CD4-positive, alpha-beta T cell treated with Interleukin-6 for 4 hours (primary cell): ENCODE measurements at places on chromosomes 6 and 20.

DNA sequence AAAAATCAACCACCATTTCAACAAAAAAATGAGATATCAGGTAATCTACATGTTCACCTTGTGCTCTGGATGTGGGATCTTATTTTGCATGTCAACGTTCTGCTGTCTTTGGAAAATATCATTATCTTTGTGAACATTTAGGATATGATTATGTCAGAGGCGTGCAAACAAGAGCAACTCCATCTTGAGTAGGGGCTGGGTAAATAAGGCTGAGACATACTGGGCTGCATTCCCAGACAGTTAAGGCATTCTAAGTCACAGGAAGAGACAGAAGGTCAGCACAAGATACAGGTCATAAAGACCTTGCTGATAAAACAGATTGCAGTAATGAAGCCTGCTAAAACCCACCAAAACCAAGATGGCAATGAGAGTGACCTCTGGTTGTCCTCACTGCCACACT is 28.8 kb upstream of the ZBTB24 start:
- DNase-seq, result no peak

DNA sequence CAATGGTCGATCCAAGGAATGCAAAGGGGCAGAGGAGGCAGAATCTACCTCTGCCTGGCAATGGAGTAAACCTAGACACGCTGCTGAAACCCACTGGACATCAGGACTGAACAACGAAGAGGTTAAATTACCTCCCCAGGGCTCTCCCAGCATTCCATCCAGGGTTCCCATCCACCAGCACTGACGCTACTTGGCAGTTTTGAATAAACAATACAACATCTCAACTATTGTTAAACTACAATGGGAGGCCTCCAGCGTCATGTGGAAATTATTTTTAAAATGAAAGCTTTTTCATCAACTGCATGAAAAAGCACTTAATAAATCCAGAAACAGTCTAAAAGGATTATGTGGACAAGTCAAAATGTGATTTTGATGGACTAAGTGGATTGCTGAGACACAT is 96.8 kb upstream of the NHSL1 start:
- no peak for DNase-seq

GRCh38 chr6:44820759-44821158 is 433.3 kb downstream of the CDC5L start:
- DNase-seq, result no peak

DNA sequence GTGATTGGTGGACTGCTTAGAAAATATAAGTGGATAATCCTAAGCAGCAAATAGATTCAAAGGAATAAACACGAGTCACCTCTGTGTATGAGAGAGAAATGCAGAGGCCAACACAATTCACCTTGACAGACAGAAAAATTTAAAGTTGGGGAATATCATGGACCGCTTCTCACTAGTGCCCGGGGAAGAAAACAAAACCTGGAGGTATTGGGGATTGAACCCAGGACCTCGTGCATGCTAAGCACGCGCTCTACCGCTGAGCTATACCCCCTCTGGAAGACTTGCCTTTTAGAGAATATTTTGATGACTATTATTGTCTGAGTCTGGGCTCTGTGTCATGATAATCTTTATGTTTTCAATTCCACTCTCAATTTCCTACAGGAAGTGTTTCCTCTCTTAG is 111.9 kb downstream of the TRIM27 start:
- no peak for DNase-seq

DNA sequence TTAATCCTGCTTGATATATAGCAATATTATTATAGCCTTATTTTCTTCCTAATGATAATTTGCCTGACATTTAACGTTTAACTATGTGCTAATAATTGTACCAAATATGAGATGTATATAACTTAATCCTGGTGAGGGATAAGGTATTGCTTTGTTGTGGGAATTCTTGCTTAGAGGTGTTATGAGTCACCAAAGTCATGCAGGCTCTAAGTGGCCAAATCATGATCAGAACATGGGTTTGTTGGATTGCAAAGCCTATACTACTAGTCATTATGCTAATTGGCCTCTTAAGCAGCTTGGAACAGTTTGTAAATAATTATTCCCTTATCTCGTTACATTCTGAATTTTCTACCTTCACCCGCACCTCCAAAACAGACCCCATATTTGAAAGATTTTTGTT is 21.9 kb upstream of the C6orf141 start:
- DNase-seq, result no peak

GRCh38 chr20:62307226-62308101 is 4.7 kb downstream of the ADRM1 start:
- DNase-seq, result no peak

DNA sequence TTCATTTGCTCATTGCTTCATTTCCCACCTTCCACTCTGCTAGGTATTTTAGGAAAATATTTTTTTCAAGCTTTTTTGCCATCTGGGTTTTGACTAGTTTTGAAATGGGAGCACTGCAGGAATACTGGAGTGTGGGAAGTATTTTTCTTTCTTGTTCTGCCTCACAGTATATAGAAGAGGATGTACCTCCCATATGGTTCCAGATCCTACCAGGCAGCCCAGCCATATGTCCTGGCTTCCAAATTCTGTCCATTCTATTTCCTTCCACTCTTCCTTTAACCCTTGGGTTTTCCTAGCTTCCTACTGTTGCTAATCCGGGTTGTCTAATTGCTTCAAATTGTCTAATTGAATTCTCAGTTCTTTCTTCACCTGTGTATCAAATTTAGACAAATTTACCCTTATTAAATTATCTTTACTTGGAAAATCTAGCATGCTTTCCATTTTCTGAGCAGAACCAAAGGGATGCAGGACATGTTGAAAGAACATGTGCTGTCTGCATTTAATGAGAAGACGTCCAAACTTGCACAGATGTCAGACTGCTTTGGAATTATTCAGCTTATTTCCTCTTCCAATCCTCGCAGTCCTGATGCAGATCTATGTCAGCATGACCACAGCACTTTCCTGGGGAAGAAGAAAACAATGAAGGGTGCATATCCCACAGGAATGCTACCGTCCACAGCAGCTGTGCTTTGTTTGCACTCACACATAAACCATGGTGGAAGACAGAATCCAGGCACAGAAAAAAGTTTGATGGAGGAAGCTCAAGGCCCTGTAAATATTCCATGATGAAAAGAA is 1273.9 kb upstream of the MAP3K7 start:
- no peak for DNase-seq

GRCh38 chr20:21182832-21183563 is 57.1 kb downstream of the KIZ start:
- no peak for DNase-seq

DNA sequence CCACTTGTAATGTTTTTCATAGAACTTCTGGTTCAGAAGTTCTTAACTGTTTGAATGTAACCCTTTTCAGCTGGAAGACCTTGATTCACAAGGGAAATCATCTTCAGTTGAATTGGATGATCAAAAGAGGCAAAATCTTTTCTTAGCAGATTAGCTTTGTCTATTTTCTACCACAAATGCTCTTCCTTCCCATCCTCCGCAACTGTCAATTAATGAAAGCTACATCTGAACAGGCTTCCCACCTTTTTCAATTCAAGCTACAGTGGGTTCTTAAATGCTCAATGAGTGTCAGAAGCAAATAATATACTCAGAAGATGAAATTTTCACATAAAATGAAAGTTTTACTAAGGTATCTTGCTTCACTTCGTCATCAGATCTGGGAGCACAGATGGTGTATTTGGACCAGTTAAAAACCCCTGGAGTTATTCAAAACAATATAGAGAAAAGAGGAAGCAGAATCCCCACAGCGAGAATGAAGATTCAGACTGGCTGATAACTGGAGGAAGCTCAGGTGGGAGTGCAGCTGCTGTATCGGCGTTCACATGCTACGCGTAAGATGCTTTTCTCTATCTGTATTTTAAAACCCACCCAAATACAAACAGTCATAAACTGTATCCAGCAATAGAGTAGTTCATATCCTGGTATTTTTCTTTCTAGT is 19.4 kb downstream of the QRSL1 start:
- no peak for DNase-seq

GRCh38 chr6:35177596-35177995 is 36.2 kb upstream of the SCUBE3 start:
- DNase-seq, result no peak

GRCh38 chr6:15244620-15245360 is 1.1 kb upstream of the JARID2 start:
- DNase-seq, result no peak

DNA sequence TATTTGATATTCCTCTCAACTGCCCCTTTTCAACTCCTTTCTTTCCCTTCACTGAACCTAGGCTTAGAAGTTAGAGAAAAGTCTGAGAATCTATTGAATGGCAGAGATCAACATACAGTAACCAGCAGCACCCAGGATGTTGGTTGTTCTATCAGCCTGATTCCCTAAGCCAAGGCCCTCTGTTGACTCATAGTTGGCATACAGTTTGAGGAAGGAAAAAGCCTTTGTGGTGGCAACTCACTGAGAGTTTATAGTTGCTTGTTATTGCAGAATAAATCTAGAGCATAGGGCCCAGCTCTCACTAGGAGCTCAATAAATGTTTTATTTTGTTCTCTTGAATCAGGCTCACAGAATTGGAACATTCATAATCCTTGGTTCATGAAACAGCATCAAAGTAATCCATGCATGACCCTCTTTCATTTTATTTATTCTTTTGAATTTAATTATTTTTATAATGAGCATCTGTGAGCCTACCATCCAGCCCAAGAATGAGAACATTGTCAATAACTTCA is 119.1 kb upstream of the ADGRF1 start:
- DNase-seq, result no peak

DNA sequence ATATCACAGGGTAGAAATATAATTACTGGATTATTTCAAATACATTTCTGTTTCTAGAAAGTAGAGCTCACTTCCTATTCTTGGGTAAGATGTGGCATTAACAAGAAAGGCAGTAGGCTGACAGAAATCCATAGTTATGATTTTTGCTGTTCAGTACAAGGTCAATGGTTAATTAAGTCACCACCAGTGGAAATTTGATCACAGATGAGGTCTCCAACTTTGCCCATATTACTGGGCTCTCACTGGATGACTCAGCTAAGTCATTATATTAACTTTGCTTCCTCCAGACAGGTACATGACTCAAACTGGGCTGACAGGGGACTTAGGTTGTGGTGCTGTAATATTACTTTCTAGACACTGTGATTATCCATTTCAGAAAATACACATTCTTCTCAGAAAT is 212.4 kb downstream of the GRIK2 start:
- DNase-seq, result no peak

GRCh38 chr6:119328892-119329793 is 20.4 kb downstream of the MAN1A1 start:
- no peak for DNase-seq

GRCh38 chr20:35238735-35239134 is 12.2 kb downstream of the MMP24 start:
- DNase-seq, result no peak

DNA sequence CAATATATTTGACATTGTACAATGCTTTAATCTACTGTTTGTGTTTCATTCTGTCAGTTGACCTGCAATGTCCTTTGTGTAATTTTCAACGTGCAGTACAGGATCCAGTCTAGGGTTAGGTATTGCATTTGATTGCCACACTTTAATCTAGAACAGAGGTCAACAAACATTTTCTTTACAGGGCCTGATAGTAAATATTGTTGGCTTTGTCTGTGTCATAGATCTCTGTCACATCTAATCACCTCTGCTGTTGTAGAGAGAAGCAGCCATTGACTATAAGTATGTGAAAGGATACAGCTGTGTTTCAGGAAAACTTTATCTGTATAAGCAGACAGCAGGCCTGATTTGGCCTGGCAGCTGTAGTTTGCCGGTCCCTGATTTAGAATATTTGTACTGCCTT is 39.3 kb downstream of the ATRN start:
- no peak for DNase-seq

- peak; percentile 80 for DNase-seq
Measured at GRCh38 chr20:62065674-62066338, at the start of gene TAF4. TAF4 (minus strand) TSS chr20:62065881; CDS start chr20:62065810, 71 bp downstream.

DNA sequence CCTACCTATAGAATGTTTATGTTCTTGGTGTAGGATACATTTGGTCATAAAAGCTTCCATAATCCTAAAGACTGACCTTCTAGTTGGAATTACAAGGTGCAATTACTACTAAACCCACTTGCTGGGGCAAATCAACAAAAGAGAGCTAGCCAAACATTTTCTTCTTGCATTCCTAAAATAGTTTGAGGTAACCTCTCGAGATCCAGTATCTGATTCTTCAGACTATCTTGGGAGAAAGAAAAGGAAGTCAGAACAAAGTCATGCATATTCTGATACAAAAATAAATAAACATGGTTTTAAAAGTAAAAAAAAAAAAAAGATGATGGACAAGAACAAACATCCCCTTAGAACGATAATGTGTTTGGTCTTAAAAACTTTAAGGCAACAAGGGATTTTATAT is 294.2 kb upstream of the RSPO3 start:
- no peak for DNase-seq

- DNase-seq, result no peak
Measured at GRCh38 chr20:25150016-25150415, 45.5 kb upstream of the ENTPD6 start.

DNA sequence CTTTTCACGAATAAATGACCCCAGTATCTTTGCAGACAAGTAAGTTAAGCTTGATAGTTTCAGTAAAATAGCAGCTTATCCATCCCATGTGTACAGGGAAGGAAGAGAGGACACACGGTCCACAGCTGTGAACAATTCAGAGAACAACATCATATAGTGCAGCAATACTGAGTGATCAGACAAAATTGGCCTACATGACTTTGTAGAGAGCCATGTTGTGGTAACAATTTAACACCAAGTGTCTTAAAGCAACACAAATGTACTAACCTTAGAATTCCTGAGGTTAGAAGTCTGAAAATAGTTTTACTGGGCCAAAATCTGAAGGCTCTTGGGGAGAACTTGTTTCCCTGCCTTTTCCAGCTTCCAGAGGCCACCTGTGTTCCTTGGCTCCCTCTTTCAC is 12.5 kb downstream of the FAM184A start:
- DNase-seq, result no peak

GRCh38 chr6:40472353-40472752 is 114.8 kb downstream of the LRFN2 start:
- DNase-seq, result no peak

GRCh38 chr20:47713878-47714450 is 71.3 kb downstream of the SULF2 start:
- DNase-seq, result no peak

- no peak for DNase-seq
Measured at GRCh38 chr20:43748274-43748673, 21.5 kb upstream of the GTSF1L start.

DNA sequence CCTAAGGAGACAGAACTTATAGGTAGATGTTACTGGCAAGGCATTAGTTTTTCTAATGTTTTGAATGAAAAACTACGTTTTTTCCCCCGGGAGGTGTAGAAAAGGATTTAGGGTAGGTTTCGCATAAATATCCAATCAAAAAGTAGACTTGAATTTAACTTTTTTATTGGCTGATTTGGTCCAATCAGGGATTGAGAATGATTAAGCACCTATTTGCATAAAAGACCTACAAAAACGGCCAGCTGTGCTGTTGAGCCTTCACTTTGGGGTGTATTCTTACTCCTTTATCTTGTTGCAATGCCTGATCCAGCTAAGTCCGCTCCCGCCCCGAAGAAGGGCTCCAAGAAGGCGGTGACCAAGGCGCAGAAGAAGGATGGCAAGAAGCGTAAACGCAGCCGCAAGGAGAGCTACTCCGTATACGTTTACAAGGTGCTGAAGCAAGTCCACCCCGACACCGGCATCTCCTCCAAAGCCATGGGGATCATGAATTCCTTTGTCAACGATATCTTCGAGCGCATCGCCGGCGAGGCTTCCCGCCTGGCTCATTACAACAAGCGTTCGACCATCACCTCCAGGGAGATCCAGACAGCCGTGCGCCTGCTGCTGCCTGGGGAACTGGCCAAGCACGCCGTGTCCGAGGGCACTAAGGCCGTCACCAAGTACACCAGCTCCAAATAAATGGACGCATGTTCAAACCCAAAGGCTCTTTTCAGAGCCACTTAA is 113.5 kb upstream of the BTN3A2 start:
- peak; percentile 62 for DNase-seq

- DNase-seq, result no peak
Measured at GRCh38 chr20:34022151-34022838, 28.6 kb downstream of the RALY start.
